Body of pancreas (tissue), 4 donors: ENCODE measurements at places on chromosomes 5 and 9.
A peak's percentile ranks its signal among the peaks of the same experiment; 100 is the strongest.

DNA sequence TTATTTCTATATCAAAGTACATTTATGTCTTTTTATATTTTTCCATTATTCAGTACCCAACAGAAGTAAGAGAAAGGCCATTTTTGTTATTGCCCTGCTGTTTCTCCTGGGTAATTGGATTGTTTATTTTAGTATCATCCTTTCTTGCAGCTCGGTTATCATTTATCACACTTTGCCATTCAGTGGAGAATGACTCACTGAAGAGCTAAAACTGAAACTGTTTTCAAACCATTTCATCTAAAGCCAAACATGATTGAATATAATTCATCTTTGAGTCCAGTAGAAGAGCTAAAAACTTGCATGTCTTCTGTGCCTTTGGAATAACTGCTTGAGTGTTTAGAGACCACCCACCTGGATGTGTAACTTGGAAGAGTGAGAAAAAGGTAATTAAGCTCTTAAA lies 139.5 kb upstream of the PRDM9 start:
- DNase-seq, result no peak

DNA sequence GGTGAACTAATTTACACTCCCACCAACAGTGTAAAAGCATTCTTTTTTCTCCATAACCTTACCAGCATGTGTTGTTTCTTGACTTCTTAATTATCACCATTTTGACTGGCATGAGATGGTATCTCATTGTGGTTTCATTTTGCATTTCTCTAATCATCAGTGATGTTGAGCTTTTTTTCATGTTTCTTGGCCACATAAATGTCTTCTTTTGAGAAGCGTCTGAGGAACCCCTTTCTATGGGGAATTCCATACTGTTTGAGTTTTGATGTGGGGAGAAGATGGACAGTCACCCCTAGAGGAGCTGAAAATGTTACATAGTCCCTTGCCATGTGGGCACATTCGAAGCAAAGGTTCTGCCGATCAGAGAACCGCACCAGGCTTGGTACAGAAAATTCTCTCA lies 207.0 kb upstream of the SLC30A5 start:
- no peak for DNase-seq

DNA sequence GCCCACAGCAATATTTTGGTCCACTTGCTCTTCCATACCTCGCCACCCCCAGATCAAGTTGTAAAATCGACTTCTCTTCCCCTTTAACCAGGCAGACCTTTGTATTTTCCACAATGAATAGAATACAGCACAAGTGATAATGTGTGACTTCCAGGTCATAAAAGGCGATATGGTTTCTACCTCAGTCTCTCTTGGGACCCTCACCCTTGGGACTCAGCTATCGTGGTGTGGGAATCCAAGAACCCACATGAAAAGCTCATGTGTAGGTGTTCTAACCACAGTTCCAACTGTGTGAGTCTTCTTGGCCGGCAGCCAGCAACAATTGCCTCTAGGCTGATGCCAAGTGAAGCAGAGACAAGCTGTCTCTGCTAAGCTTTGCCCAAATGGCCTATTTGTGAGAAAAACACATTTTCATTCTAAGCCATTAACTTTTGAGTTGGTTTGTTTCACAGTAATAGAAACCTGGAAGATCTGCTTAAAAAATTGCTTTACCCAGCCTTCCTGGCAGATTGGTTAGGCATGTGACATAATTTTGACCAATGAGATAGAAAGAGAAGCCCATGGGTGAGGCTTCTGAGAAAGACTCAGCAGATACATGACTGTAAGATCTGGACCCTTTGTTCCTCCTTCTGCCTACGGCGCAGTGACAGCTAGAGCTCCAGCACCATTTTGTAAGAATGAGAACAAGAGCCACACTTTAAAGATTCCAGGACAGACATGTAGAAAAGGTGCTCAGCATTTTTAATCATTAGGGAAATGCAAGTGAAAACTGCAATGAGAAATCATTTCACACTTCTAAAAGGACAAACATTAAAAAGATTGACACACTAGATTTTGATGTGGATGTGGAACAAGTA lies 18.3 kb upstream of the MLLT3 start:
- peak; percentile 41 for DNase-seq

GRCh38 chr9:5524090-5524489 lies 13.8 kb downstream of the PDCD1LG2 start:
- DNase-seq, result no peak

- peak; percentile 50 for DNase-seq
These were observed 12.4 kb downstream of the CBY3 start for GRCh38 chr5:179668391-179668790.

GRCh38 chr9:136518623-136519022 lies 27.2 kb downstream of the NOTCH1 start:
- DNase-seq, result no peak
